ENCODE measurements at places on chromosomes 3 and 15.

- no peak for DNase-seq
Measured at GRCh38 chr3:43013256-43013655, 34.1 kb downstream of the GASK1A start.

GRCh38 chr15:57827021-57827420, 120.5 kb downstream of the POLR2M start:
- DNase-seq: no peak

DNA sequence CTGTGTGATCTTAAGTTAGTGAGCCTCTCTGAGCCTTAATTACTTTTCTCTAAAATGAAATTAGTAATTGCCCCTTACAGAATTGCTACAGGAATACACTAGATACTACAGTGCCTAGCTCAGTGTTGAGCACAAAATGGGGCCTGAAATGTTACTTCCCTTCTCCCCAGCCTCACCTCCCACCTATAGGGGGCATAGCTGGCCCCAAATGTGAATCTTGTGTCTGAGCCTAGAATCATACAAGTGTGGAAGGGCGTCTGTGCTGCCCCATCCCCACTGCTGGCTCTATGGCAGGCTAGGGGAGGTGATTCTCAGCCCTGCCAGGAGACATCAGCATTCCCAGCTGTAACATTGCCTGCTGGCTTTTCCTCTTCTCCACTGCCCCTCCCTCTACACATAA, 42.7 kb downstream of the IFT122 start:
- DNase-seq: no peak

- no peak for DNase-seq
Measured at GRCh38 chr3:121462565-121462964, 83.2 kb downstream of the POLQ start.

DNA sequence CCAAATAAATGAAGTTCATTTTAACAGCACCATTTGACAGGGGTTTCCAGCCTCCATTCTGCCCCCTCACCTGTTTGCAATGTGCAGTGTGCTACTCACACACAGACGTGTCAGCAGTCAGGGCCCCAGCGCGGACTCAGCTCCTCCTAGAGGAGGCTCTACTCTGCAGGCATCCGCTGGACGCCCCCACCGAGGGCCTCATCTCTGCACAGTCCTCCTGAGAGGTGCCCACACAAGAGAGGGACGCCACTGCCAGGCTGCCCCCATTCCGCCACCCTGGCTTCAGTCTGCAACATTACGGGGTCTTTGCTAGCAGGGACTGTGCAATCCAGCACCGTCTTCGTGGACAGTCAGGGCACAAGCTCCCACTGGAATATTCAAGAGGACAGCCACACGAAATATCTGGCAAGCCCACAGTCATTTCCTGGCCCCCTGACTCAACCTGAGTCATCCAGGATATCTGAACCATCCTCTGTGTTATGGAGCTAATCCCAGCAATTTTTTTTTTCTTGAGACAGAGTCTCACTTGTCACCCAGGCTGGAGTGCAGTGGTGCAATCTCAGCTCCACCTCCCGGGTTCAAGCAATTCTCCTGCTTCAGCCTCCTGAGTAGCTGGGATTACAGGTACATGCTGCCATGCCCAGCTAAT, 255.0 kb downstream of the OCA2 start:
- no peak for DNase-seq

GRCh38 chr3:132840201-132840700, 118.0 kb upstream of the NPHP3 start:
- DNase-seq: no peak

- DNase-seq: no peak
Measured at GRCh38 chr3:150362515-150363302, 45.4 kb upstream of the TSC22D2 start.

- DNase-seq: no peak
Measured at GRCh38 chr15:63232405-63232804, 43.0 kb downstream of the RAB8B start.

- no peak for DNase-seq
Measured at GRCh38 chr3:105040026-105040622, 326.6 kb upstream of the ALCAM start.

GRCh38 chr3:19954676-19955075, 7.8 kb downstream of the RAB5A start:
- DNase-seq: no peak

- DNase-seq: no peak
Measured at GRCh38 chr3:175805825-175806224, 946.7 kb downstream of the NAALADL2 start.

GRCh38 chr15:80246425-80246894, 5.6 kb downstream of the CTXND1 start:
- DNase-seq: no peak

- DNase-seq: no peak
Measured at GRCh38 chr3:131218196-131218595, 163.4 kb upstream of the NUDT16 start.

- no peak for DNase-seq
Measured at GRCh38 chr3:140216249-140216648, 281.3 kb downstream of the CLSTN2 start.

GRCh38 chr3:100023595-100023994, 90.7 kb downstream of the FILIP1L start:
- no peak for DNase-seq

DNA sequence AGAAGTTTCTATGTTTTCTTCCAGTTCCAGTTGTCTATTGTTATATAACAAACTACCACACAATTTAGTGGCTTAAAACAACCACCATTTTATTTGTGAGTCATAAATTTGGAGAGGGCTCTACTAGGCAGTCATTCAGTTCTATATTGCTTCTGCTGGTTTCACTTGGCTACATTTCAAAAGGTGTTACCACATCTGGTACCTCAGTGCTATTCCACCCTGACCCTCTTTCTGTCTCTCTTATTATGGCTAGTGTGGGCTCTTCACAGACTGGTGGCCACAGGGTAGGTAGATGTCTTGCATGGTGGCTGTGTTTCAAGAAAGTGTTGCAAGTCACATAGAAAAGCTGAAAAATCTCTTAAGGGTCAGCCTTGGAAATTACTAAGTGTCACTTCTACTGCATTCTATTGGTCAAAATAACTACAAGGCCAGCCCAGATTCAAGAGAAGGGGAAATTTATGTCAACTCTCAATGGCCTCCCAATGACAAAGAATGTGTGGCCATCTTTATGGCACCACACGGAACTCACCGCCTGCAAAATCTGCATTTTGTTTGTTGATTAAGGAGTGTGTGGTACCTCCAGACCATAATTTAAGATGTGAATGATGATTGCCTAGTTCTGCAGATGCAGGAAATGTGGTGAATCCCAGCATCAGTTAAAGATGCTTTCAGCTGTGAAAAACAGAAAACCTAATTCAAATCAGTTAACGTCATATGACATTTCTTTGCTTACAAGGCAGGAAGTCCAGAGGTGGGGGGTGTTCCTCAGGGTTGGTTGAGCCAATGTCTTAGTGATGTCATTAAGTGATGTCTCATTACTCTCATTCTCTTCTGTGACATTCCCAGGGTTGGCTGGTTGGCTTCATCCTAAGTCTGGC, 105.8 kb upstream of the RASGRP1 start:
- no peak for DNase-seq

GRCh38 chr3:54003136-54003535, 111.5 kb upstream of the SELENOK start:
- DNase-seq: no peak

DNA sequence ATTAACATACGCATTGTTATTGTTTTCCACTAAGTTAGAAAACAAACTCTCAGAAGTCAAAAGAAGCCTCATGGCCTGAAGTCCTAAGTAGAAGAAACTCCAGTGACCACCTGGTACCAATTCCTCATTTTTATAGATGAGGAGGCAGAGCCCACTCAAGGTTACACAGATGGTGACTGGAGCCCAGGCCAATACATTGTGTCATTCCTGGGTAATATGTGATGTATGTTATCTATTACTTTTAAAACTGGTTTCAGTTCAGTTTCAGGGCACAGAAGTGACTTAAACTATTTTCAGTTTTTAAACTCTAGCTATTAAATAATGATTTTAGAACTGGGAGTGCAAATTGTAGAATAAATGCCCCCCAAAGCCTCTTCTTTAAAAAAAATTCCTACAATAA, 66.7 kb upstream of the STXBP5L start:
- no peak for DNase-seq

DNA sequence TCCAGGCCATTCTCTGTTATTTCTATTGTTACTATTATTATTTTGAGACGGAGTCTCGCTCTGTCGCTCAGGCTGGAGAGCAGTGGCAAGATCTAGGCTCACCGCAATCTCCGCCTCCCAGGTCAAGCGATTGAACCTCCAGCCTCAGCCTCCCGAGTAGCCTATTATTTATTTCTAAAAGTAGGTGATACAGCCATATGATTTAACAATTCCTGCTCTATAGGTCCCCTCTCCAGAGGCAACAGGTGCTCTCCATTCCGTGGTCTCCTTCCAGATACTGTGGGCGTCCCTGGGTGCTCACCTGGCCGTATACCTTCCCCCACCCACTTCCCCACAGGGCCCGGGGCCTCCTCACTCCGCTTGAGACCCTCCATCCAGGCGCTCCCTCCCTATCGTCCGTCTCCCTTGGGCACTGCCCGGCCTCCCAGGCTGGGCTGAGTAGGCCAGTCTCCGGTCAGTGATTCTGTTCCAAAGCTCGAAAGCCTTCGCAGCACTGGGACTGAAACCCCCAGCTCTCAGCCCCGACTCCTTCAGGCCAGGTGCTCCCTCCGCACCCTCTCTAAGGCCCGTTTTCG, 708 bp upstream of the PTPN23 start:
- DNase-seq: no peak

DNA sequence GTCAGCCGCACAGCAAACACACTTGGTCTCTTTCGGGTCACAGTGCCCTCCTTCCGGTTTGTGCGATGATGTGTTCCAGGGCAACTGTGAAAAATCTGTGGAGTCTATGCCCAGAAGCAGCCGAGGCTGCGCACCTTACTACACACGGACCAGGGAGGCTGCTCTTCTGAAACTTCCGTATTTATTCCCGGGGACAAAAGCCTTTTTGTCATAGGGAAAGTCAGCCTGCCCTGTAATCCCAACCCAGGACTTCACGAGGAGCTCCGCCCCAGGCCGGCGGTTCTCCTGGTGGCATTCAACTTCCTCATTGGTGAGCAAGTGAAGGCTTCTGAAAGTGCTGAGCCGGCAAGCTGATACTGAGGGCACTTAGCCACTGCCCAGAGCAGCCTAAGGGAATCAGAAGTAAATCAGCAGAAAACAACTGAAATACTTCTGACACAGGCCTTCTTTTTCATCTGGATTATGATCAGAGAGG, 126.5 kb downstream of the FMN1 start:
- no peak for DNase-seq

- DNase-seq: peak; percentile 5
Measured at GRCh38 chr3:37218206-37218605, 43.8 kb upstream of the LRRFIP2 start.

DNA sequence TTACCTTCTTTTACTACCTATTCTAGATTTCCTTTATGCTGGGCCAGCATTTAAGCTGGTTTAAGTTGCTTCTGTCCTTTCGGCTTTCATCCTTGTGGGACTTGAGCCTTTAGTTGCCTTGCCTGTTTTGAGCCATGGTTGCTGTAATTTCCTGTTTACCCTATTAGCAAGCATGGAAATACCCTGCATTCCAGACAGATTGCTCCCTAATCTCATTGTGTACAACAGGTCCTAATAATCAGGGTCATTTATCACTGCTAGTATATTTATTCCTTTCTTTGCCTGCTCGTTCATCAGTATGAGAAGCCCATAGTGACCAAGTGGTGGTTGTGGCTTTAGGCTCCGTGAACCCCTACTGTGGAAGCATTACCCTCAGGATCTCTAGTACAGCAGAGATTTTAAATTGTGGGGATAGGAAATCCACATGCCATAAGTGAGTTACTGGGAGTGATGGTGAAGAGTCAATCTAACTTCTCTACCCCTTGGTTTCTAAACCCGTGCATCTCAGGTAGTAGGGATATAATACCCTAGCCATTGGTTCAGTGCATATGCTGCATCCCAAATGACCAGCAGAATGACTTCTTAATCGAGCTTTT, 31.9 kb downstream of the NCK1 start:
- DNase-seq: no peak

DNA sequence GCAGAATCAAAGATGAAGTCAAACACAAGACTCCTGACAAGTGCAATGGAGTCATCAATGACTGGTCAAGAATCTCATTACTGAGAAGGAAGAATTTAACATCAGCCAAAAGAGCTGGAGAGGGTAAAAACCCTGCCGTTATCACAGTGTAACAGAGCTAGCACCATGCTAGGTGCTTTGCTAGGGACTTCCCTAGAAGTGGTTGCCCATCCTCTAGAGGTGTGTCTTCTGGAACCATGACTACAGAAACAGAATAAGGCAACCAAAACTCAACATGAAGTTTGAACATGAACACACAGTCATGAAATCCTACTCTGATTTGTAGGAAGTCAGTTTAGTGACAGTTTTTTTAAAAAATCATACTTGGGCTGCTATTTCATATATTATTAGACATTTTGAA, 9.5 kb downstream of the ACAD11 start:
- no peak for DNase-seq

DNA sequence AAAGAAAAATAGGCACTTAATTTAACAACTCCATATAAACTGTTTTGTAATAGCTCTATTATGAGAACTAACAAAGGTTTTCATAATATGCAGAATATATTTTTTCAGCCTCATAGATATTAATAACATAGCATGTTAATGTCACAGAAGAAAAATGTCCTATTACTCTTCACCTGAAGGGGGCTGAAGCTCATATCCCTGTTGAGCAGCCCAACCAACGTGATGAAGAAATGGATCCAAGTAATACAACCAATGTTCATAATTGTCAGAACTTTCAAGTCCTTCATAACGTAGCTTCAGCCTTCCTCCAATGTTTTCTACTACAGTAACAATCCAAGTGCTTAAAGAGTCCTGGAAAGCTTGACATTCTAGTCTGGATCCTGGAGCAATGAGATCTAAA, 34.5 kb upstream of the STIMATE start:
- no peak for DNase-seq

- DNase-seq: peak; percentile 95
Measured at GRCh38 chr15:73345658-73346057, 23.1 kb downstream of the HCN4 start.

DNA sequence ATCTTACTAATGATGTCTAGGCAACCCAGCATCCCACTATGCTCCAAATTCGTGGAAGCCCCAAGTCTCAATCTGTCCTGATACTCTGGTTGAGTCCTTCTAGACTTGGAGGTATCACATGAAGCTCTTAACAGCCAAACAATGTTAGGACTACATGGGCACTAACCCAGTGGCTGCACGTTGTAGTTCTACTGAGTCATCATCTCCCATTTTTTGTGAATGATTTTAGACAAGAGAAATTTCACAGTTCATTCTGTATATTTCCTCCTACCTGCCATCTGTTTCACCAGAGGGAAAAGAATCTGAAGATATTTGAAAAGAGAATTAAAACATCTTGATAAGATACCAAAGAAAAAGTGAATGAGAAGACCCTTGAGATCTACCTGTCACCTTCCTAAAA, 9.8 kb upstream of the WWTR1 start:
- no peak for DNase-seq

DNA sequence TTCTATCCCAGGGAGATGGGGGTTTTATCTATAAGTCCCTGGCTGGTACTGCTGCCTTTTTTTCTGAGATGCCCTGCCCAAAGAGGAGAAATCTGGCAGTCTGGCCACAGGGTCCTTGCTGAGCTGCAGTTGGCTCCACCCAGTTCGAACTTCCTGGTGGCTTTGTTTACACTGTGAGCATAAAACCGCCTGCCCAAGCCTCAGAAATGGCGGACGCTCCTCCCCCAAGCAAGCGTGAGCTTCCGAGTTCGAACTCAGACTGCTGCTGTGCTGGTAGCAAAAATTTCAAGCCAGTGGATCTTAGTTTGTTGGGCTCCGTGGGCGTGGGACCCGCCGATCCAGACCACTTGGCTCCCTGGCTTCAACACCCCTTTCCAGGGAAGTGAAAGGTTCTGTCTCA, 126.8 kb upstream of the SUCLG2 start:
- DNase-seq: no peak

GRCh38 chr3:29618395-29619282, 337.8 kb downstream of the RBMS3 start:
- no peak for DNase-seq

All from NCI-H2081 treated with DMSO at 0.1 percent for 48 hours (cell line).